ENCODE measurements at places on chromosomes 5 and 9.
A peak's percentile ranks its signal among the peaks of the same experiment; 100 is the strongest.

GRCh38 chr5:174724484-174725260 is at the start of gene MSX2:
Gene MSX2 (plus strand): TSS chr5:174724582. CDS start chr5:174724660, 78 bp downstream.
- peak; percentile 45 for DNase-seq

- no peak for DNase-seq
These were observed 24.7 kb upstream of the CEP72 start for GRCh38 chr5:587403-587802.

- DNase-seq, result no peak
These were observed 74.1 kb upstream of the RPS23 start for GRCh38 chr5:82352146-82352791.

DNA sequence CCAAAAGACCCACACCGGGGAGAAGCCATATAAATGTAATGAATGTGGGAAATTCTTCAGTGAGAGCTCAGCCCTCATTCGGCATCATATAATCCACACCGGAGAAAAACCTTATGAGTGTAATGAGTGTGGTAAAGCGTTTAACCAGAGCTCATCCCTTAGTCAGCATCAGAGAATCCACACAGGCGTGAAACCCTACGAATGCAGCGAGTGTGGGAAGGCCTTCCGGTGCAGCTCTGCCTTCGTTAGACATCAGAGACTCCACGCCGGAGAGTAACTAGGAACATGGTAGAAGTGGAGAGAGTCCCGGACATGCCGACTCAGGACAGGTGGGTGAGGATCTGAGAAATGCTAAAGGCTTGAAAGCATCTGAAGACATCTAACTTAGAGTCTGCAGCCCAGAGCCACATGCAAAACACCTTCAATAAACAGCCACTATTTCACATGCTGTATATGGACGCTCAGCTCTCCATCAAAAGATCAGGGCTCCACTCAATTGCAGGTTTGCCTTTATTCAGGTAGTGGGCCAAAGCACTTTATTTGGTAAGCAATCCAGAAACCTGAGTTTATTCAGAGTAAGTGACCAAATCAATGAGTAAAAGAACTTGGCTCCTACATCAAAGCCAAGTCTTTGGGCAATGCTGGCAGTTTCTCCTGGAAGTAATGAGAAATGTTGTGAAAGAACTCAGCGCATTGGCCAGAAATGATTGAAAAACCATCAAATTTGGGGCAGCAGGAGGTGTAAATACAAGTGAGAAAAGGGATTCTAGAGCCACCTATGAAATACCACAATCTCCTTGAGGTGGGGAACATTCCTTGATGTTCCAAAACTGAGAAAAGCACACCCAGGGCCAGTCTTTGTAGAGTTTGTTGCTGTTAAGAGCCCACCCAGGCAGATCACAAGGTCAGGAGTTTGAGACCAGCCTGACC is 6.0 kb downstream of the RPL12 start:
- DNase-seq, result no peak

DNA sequence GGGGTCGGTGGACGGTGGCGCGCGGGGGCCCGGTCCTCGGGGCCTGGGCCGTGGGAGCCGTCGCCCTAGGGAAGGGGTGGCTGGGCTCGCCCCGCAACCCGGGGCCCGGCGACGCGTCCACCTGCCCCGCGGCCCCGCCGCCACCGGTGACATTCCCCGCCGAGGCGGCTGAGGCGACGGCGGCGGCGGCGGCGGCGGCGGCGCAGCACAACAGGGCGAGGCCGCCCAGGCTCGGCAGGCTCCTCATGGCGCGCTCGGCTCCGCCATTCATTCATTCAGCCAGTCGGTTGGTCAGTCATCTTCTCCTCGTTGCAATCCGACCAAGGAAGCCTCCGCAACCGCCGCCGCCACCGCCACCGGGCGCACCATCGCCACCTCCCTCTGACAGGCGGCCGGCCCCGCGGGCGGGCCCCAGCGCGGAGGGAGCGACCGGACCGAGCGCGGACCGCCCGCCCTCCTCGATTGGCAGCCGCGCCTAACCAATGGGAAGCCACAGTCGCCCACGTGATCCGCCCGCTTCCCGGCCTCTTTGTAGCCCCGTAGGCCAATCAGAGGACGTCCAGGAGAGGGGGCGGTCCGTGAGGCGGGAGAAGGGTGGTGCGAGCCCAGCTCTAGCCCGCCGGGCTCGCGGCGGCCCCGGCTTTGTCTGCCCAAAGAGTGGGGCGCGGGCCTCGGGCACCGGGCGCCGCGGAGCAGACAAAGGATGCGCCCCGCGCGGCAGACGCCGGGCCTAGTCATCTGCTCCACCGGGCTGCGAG is at the start of gene MEGF9:
TSS of gene MEGF9 (minus strand) at position 383 of the 758 bp plus-strand sequence. CDS start at position 271, 112 bp downstream.
- DNase-seq, result peak; percentile 92

- DNase-seq, result no peak
These were observed 17.5 kb downstream of the CARNMT1 start for GRCh38 chr9:75010570-75010969.

DNA sequence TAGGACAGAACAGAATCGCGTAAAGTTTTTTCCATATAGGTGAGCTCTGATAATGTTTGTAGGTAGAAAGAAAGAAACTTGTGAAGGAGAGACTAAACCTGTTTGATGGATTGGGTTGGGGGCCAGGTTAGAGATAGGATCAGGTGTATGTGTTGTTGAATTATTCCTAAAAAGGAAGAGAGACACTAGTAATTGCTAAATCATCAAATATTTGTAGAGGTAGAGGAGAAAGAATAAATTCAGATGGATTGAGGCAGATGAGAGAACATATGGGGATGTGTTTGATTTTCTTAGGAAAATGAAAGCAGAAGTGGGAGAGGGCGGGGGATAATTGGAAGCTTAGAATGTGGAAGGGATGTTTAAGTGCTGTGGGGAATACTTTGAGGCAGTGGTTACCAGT is 7.7 kb downstream of the ZCCHC7 start:
- no peak for DNase-seq

- no peak for DNase-seq
These were observed 60.3 kb downstream of the PHF2 start for GRCh38 chr9:93636667-93637066.

DNA sequence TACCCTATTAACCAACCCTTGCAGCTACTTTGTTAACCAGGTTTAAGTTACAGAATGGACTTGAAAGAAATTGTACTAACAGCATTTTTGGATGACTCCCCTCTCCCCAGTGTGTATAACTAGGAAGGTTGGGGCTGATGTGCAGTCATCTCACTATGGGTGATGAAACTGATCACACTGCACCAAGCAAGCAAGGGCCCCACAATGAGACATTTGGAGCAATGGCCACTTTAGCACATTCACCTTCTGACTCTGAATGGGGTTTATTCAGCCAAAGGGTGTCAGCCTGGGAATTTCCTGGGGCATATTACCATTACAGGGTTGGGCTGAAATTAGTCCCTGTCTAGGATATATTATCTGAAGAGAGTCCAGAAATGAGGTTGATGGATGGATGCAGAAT is 18.7 kb upstream of the CYFIP2 start:
- DNase-seq, result no peak

DNA sequence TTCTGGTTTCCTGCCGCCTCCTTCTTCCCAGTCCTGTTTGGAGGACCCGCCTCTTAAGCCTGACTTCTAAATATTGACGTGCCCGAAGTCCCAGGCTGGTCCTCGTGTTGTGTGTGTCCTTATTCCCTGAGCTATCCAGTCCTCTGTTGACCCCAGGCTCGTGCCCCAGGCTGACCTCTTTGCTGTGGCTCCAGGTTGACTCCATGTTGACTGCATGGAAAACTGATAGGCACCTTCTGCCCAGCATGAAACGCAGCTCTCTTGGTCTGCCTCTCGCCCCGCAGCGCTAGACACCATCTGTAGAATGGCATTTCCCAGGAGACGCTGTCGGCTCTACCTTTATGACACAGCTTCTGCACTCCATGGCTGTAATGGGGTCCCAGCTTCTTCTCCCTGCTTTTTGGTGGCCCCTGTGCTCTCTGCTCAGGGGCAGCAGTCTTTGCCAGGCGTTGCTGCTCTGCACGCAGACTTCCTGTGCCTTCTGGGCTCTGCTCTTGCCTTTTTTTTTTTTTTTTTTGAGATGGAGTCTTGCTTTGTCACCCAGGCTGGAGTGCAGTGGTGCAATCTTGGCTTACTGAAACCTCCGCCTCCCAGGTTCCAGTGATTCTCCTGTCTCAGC is 28.4 kb downstream of the EHMT1 start:
- DNase-seq, result no peak

- no peak for DNase-seq
These were observed 2125.4 kb upstream of the WWC1 start for GRCh38 chr5:166166071-166166470.

DNA sequence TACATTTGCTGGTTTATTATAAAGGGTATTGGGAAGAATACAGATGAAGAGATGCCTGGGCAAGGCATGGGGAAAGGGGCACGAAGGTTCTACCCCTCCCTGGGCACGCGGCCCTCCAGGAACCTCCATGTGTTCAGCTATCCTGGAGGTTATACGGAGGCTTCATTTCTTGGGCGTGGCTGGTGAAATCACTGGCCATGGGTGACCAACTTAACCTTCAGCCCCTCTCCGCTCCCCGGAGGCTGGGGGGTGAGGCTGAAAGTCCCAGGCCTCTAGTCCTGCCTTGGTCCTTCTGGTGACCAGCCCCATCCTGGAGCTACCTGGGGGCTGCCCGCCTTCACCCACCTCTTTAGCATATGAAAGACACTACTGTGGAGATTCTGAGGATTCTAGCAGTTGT is 17.0 kb upstream of the RNF130 start:
- no peak for DNase-seq

DNA sequence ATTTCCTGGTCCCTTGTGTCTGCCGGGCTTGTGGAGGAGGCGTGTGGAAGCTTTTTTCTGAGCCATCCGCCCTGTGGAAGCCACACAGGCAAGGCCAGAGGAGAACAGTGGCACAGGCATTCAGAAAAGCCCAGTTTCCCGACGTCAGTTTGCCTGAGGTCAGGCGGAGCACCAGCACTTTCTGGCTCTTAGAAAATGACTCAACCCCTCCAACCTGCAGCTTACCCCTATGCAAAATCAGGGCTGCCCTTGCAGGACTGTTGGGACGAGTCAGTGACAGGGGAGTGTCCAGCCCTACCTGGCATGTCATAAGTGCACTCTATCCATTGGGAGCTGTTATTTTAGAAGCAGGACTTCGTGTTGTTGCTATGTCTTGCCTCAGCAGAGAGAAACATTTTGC is 216.0 kb downstream of the NR3C1 start:
- DNase-seq, result no peak

DNA sequence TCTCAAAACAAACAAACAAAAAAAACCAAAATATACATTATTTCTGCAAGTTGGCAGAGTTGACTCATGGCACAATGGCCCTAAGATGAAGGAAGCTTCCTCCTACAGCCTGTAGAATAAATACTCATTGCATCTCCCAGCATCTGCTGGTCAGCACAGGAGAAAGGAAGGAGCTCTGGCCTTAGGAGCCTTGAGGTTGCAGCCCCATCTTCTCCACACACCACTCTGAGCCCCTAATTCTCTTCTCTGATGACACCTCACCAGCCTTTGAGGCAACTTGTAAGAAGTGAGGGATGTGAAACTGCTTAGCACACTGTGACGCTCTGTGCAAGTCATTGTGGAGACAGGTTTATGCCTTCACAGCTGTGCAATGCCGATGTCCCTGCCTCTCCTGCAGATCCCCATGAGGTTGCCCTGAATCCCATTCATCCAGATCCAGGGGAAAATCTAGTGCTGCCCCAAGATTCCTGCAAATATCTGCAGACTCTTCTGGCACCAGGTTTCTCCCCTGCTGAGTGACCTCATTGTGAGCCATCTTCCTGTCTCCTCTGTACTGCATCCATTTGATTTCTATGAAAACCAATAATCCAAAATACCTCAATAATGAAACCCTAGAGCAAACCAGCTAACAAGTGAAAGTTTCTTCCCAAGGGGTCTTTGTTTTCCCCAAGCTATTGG is 65.3 kb upstream of the TGFBR1 start:
- no peak for DNase-seq

- no peak for DNase-seq
These were observed 16.8 kb downstream of the CTXN3 start for GRCh38 chr5:127665641-127666040.

DNA sequence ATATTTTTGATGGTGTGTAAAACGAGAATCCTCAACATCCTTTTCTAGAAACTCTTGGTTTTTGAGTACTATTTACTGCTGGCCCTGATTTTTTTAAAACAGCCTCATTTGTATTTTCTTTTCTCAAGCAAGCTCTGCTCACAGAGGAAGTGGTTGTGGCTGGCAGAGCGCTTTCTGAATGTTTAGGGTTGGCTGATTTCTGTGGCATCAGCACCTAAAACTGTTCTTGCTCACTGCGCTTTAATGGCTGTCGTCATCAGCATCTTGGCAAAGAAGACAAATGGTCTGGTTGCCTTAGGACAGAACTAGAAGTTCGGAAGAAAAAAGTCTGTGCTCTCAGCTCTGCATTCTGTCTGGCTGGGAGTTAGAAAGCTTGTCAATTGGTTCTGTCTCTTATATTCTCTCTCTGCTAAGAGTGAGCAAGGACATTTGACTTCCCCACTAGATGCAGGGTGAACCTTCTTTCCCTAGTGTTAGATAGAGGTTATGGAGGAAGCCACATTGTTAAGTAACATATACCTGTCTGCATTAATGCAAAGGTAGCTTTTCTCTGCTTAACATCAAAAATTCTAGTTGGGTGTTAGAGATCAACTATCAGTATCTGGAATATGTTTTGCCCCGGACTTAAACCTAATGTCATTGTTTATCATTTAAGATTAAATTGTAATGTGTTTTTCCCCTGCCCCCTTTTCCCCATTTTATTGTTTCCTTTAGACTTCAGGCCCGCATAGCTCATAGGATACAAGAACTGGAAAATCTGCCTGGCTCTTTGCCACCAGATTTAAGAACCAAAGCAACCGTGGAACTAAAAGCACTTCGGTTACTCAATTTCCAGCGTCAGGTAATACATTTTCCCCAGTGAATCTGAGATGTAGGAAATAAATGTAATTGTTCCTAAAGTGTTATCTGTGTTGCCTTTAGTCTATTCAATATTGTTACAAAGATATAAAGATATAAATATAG is 39.0 kb downstream of the SMARCA2 start:
- DNase-seq, result no peak

GRCh38 chr5:134741052-134741451 is 2.7 kb downstream of the CAMLG start:
- DNase-seq, result no peak

GRCh38 chr9:130780415-130780814 is 54.6 kb upstream of the ABL1 start:
- no peak for DNase-seq

DNA sequence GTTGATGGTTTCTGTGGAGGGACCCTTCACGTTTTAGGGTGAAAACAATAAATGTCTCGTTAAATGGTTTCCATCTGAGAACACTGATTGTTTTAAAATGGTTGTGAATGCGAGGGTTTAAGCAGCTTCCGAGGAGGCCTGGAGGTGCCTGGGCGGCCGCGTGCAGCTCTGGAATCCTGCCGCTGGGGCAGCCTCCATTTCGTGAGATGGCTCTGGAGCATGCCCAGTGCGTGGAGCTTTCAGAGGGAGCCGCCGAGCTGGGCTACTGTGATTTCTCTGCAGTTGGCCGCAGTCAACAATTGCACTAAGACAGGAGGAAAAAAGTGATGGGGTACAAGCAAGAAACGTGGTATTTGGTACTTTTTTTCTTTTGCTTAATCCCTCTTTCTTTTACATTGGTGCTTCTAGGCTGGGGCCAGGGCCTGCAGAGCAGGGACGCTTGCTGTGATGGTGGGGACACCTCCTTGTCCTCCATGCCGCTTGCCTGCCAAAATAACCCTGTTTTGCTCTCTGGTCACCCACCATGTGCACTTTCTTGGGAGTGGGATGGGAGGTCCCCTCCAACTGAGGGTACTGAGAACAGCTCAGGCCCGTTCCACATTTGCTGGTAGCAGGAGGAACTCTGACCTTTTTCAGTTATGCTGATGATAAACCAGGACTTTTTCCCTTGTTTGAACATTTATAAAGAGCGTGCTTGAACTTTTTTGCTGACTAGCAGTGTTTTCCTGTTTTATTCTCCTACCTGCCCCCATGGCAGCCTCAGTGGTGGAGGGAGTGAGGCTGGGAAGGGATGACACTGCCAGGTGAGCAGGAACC is 47.1 kb downstream of the EHMT1 start:
- DNase-seq, result no peak
